ENCODE measurements at places on chromosomes 11 and 22.

- DNase-seq, result no peak
Measured at GRCh38 chr22:45738206-45738605, 66.6 kb downstream of the ATXN10 start.

DNA sequence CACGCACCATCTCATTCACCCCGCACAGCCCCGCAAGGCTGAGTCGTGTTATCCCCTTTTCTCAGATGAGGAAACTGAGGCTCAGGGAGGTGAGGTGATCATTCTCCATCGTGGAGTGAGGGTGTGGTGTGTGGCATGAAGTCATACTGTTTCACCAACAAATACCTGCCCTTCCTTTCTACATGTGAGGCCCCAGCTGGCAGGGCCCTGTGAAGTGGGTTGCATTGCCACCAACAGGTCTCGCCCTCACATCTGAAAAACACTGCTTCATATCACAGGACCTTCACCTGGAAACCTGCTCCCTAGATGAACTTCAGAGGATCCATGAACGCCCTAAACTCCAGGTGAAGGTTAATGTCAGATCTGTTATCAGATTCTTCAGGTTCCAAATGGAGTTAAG is 4.3 kb downstream of the SSTR3 start:
- no peak for DNase-seq

DNA sequence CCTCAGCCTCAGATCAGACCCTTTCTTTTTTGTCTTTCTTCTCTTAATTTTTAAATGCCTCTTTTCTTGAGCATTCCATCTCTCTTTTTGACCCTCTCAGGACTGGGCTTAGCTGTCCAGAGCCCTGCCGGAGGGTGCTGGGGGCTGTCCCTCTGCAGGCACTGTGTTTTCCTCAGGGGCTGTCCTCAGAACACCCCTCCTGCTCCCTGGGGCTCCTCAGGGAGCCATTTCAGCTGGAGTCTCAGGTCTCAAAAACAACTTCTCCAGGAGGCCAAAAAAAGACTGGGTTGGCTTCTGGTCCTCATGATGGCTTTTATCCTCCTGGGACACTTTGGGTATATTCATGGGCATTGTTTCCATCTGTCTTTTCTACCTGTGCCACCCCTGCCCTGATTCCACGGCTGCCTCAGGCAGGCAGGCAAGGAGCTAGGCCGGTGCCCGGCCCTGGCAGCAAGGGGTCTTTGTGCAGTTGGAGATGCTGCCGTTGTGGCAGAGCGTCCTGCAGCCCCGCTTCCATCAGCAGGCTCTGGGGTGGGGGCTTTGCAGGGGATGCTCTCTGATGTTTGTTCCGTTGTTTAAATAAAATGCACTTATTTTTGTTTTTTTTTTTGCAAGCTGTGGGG is 85.1 kb downstream of the CEP164 start:
- DNase-seq, result no peak

DNA sequence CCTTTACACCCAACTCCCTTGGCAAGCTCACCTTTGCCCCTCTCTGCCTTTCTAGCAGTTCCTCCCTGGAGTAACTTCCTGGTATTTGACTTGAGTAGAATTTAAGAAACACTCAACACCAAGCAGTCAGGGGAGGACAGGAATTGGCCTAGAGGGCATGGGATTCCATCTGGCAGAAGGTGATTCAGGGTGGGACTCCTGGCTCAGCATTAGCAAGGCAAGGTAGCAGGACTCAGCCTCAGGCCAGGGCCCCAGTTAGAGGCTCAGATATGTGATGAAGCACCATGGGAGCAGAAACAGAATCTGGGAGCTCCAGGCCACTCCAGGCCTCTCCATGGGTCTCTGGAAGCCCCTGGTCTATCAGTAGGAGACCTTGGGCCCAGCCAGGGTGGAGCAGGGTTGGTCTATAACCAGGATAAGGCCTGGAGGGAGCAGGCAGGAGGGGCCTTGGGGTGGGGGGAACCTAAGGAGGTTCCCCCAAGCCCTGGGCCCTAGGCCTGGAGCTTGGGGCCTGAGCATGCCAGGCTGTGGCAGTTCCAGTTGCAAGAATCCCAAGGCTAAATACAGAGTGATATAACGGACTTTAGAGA is 148.2 kb downstream of the PARVA start:
- DNase-seq, result no peak

- peak; percentile 67 for DNase-seq
Measured at GRCh38 chr22:39297490-39298240, 21.8 kb downstream of the RPL3 start.

- no peak for DNase-seq
Measured at GRCh38 chr11:35750315-35750714, 87.7 kb downstream of the TRIM44 start.

DNA sequence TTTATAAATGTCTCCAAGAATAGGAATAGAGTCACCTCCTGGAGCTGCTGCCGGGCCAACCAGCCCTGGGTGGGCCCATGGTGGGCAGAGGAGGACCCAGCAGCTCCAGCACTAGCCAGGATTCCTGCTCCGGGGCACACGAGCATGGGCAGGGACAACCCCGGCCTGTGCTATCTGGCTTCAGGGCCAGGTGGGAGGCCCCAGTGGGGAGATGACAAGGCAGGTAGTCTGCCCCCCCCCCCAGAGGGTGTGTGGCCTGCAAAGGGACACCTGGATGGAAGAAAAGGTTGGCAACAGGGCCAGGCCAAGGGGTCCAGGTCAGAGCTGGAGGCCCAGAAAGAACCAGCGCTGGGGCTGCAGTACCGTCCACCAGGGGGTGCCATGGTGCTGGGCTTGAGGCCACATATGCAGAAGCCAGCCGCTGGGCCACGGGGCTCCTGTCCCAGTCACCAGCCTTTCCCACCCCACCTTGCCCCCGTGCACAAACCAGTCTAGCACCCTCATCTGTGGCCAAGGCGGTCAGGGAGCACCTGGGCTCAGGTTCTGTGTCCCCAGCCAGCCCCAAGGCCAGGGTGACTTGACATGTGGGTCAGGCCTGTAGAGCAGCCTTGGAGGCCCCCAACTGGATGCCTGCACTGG is 3.4 kb downstream of the TSPAN32 start:
- peak; percentile 66 for DNase-seq

DNA sequence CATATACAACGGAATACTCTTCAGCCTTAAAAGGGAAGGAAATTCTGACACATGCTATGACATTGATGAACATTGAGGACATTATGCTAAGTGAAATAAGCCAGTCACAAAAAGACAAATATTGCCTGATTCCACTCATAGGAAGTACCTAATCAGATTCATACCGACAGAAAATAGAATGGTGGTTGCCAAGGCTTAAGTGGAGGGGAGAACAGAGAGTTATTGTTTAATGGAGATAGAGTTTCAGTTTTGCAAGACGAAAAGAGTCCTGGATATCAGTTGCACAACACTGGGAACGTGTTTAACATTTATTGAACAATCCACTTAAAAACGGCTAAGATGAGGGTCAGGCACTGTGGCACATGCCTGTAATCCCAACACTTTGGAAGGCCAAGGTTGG is 45.6 kb upstream of the HIPK3 start:
- no peak for DNase-seq

DNA sequence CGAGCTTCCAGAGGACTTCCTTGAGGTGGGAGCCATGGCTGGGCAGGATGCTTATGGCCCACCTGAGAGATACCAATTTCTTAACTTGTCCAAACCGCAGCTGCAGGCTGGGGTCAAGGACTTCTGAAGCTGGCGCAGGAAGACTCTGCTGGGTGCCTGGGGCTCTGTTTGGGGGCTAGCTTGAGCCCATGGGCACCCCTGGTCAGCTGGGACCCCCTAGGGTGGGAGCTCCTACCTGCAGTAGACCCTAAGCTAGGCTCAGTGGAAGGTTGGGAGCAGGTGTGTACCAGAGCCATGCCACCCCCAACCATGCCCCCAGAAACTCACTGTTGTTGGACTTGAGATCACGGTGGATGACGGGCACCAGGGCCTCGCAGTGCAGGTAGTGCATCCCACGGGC is 1.3 kb downstream of the MAP3K11 start:
- DNase-seq, result no peak

DNA sequence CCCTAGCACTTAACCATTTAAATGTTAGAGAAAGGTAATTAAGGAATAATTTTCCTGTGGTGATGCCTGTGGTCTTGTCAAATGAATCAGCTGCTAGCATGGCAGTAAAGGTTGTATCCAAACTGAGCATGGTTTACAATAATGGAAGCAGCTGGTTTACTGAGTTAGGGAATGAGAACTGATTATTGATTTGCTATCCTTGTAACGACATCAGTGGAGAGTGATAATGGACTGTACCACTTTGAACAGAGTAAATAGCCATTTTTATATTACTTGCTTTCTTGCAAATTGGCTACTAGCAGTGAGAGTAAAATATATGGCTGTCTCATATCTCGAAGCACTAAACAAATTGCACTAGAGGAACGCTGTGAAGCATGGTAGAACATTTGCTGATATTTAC is 589.0 kb upstream of the ANO5 start:
- DNase-seq, result no peak
